NCI-H774 (cell line): ENCODE measurements at places on chromosomes 1 and 21.

DNA sequence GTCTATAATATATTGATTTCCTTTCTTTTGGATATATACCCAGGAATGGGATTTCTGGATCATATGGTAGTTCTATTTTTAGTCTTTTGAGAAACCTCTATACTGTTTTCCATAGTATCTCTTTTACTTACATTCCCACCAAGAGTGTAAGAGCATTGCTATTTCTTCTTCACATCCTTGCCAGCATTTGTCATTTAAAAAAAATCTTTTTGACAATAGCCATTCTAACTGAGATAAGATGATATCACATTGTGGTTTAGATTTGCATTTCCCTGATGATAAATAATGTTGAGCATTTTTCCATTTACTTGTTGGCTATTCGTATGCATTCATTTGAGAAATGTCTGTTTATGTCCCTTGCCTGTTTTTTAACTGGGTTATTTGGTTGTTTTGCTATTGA, 467.4 kb downstream of the COL11A1 start:
- no peak for DNase-seq

DNA sequence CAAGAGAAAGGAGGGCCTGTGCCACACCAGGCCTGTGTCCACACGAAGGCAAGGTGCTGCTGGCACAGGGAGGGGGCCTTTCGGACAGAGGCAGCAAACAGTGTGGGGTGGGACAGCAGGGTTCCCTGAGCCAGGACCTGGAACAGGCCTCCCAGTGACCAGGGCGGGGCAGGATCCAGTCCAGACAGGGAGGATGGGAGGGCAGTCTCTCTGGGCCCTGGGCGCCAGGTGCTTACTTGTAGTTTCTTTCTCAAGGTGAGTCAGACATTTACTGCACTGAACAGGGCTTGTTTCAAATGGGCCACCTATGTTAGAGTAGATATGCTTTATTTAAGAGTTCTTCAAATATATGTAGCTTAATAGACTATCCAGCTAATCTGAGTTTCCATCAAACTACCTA, 52.8 kb upstream of the STUM start:
- no peak for DNase-seq

DNA sequence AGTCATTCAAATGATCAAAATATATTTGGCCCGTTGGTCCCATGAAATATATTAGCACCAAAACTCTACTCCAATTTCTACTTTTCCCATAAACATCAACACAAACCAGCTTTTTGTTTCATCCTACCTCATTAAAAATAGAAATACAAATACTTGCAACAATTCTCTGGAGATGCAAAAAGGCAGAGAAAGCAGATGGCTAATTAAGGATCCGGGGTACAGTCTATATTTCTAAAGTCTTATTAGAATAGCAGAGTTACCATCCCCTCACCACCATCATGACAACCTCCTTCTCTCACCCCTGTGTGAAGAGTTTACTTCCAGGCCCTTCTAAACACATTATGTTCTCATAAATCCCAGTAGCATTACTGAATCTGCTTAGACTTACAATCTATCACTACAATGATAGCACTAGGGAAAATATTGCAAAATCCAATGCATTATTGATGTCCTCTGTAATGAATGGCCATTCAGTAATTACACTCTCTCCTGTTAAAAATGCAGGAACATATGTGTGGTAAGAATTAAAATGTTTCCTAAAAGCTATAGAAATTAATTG, 133.8 kb downstream of the HHIPL2 start:
- no peak for DNase-seq

GRCh38 chr21:34284666-34285065, 79.1 kb upstream of the KCNE2 start:
- DNase-seq: no peak
